ENCODE measurements at places on chromosomes 5 and 9. TPM values are rescaled to one million over a fixed set of nuclear protein-coding genes. Genes with fewer than 3 reads are reported as not detected.
A peak's percentile ranks its signal among the peaks of the same experiment; 100 is the strongest.

- no peaks in the 10 kb centered on the region for H3K27me3 ChIP-seq
- no peaks in the 10 kb centered on the region for H3K4me1 ChIP-seq
- H3K36me3 ChIP-seq: no peaks in the 10 kb centered on the region
Measured at GRCh38 chr5:10099548-10099947, 150.1 kb downstream of the ATPSCKMT start.

GRCh38 chr5:10406651-10407050 lies 35.0 kb upstream of the ROPN1L start:
- H3K36me3 ChIP-seq: peaks cover 67% of the 10 kb centered on the region
- H3K27me3 ChIP-seq: no peaks in the 10 kb centered on the region
- H3K4me1 ChIP-seq: no peaks in the 10 kb centered on the region
- no peak overlapping the region for H3K4me3 ChIP-seq

- H3K4me3 ChIP-seq: no peak overlapping the region
- no peaks in the 10 kb centered on the region for H3K36me3 ChIP-seq
- H3K27ac ChIP-seq: peak overlapping the region; percentile 55
- no peak for DNase-seq
Measured at GRCh38 chr9:78115073-78115472, 83.5 kb upstream of the GNAQ start.

DNA sequence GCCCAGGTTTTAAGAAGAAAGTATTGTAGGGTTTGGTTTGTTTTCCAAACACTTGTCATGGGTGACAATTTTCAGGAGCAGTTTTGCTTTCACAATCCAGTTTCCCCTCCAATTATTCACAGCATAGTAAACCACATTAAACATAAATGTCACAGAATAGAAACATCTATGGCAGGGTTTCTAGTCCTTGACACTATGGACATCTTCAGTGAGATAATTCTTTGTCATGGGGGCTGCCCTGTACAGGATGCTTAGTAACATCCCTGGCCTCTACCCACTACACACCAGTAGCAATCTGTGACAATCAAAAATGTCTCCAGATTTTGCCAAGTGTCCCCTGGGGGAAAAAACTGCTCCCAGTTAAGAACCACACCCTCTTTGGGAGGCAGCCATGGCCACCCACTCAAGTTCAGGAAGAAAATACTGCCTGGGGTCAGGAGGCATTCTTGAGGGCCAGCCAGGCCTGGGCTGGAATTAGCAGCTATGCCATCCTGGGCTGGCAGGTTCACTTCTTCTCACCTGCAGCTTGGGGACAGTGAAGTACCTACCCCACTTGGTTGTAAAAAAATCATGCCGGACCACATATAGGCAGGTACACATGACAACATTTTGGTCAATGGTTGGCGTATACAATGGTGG lies 116.3 kb downstream of the HSD17B3 start:
- H3K4me1 ChIP-seq: peaks cover 40% of the 10 kb centered on the region
- peak; percentile 86 for DNase-seq
- no peaks in the 10 kb centered on the region for H3K27me3 ChIP-seq
- peak overlapping the region; percentile 80 for H3K27ac ChIP-seq
- no peak overlapping the region for H3K4me3 ChIP-seq

- H3K4me1 ChIP-seq: peaks cover 24% of the 10 kb centered on the region
- H3K27me3 ChIP-seq: no peaks in the 10 kb centered on the region
- no peak overlapping the region for H3K4me3 ChIP-seq
Measured at GRCh38 chr5:54254482-54255198, 55.7 kb downstream of the ARL15 start.

GRCh38 chr5:1772634-1773033 lies 27.0 kb downstream of the MRPL36 start:
- no peak overlapping the region for H3K4me3 ChIP-seq
- H3K4me1 ChIP-seq: no peaks in the 10 kb centered on the region
- no peak overlapping the region for H3K27ac ChIP-seq
- no peaks in the 10 kb centered on the region for H3K36me3 ChIP-seq
- no peaks in the 10 kb centered on the region for H3K27me3 ChIP-seq

DNA sequence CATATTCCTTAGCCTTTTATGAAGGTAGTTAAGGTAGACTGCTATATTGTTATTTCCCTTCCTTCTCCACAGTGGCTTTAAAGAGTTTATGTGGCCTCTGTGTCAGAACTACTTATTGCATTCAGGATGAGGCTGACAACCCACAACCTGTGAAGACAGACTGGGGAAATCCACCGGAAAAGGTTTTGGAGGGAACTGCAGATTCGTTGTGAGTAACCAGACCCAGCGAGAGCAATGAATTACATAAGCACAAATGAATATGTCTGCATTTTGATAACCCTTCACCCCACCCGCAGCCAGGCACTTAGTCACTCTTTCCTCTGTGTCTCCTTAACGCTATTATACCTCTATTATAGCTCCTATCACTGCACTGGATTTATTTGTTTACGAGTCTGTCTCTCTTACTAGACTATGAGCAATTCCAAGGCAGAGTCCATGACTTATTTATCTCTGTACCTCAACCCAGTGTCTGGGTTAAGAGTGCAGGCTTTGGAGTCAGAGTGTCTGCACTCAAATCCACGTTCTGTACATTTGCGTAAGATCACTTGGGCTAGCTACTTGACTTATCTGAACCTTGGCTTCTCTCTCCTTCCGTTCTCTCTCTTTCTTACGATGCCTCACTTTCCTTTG lies 19.2 kb downstream of the KCTD16 start:
- no peaks in the 10 kb centered on the region for H3K27me3 ChIP-seq
- DNase-seq: no peak
- H3K4me1 ChIP-seq: no peaks in the 10 kb centered on the region

GRCh38 chr5:74105126-74105780 lies 479.3 kb downstream of the ARHGEF28 start:
- H3K27me3 ChIP-seq: no peaks in the 10 kb centered on the region
- H3K36me3 ChIP-seq: no peaks in the 10 kb centered on the region
- DNase-seq: peak; percentile 26

DNA sequence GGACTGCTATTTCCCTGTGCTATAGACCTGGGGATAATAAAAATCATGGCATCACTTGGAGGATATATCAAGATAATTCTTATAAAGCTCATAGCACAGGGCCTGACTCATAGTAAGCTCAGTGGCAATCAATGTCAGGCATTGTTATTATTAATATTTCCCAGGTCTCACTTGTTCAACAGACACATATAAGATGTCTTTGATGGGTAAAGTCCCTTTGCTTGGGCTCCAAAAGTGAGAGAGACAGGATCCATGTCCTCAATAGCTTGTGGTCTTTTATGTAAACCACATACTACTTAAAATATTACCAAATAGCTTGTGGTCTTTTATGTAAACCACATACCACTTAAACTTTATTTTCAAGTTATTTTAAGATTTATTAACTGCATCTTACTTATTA lies 11.2 kb downstream of the SH3RF2 start:
- no peak for DNase-seq
- no peaks in the 10 kb centered on the region for H3K36me3 ChIP-seq
- no peaks in the 10 kb centered on the region for H3K27me3 ChIP-seq

GRCh38 chr5:16690243-16690852 lies 73.6 kb upstream of the RETREG1 start:
- H3K36me3 ChIP-seq: peaks cover 25% of the 10 kb centered on the region
- H3K4me3 ChIP-seq: no peak overlapping the region
- H3K27ac ChIP-seq: no peak overlapping the region
- no peaks in the 10 kb centered on the region for H3K4me1 ChIP-seq
- no peak for DNase-seq

GRCh38 chr5:62341783-62342475 lies 35.9 kb downstream of the KIF2A start:
- no peaks in the 10 kb centered on the region for H3K4me1 ChIP-seq
- H3K27ac ChIP-seq: no peak overlapping the region
- H3K4me3 ChIP-seq: no peak overlapping the region
- H3K27me3 ChIP-seq: no peaks in the 10 kb centered on the region
- no peak for DNase-seq

GRCh38 chr5:120614531-120615180 lies 150.6 kb downstream of the PRR16 start:
- H3K27me3 ChIP-seq: no peaks in the 10 kb centered on the region
- H3K36me3 ChIP-seq: no peaks in the 10 kb centered on the region
- no peak overlapping the region for H3K4me3 ChIP-seq
- H3K4me1 ChIP-seq: no peaks in the 10 kb centered on the region
- H3K27ac ChIP-seq: no peak overlapping the region
- no peak for DNase-seq

DNA sequence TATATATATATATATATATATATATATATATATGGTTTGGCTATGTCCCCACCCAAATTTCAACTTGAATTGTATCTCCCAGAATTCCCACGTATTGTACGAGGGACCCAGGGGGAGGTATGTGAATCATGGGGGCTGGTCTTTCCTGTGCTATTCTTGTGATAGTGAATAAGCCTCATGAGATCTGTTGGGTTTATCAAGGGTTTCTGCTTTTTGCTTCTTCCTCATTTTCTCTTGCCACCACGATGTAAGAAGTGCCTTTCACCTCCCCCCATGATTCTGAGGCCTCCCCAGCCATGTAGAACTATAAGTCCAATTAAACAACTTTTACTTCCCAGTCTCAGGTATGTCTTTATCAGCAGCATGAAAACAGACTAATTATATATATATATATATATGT lies 52.3 kb upstream of the ADAMTS2 start:
- no peak overlapping the region for H3K27ac ChIP-seq
- no peaks in the 10 kb centered on the region for H3K36me3 ChIP-seq
- no peak for DNase-seq
- no peak overlapping the region for H3K4me3 ChIP-seq
- no peaks in the 10 kb centered on the region for H3K4me1 ChIP-seq
- no peaks in the 10 kb centered on the region for H3K27me3 ChIP-seq

- H3K4me3 ChIP-seq: no peak overlapping the region
- no peak overlapping the region for H3K27ac ChIP-seq
- DNase-seq: peak; percentile 92
- H3K36me3 ChIP-seq: no peaks in the 10 kb centered on the region
- peaks cover 10% of the 10 kb centered on the region for H3K4me1 ChIP-seq
- no peaks in the 10 kb centered on the region for H3K27me3 ChIP-seq
Measured at GRCh38 chr5:173283318-173284288, 44.6 kb downstream of the STC2 start.

GRCh38 chr9:108786901-108787689 lies 68.7 kb downstream of the ACTL7B start:
- H3K4me1 ChIP-seq: no peaks in the 10 kb centered on the region
- DNase-seq: peak; percentile 34
- H3K27me3 ChIP-seq: no peaks in the 10 kb centered on the region

GRCh38 chr9:128203707-128204551 lies 750 bp downstream of the DNM1 start:
- no peak overlapping the region for H3K27ac ChIP-seq
- H3K27me3 ChIP-seq: peaks cover 7% of the 10 kb centered on the region
- H3K36me3 ChIP-seq: no peaks in the 10 kb centered on the region
- H3K4me1 ChIP-seq: no peaks in the 10 kb centered on the region

DNA sequence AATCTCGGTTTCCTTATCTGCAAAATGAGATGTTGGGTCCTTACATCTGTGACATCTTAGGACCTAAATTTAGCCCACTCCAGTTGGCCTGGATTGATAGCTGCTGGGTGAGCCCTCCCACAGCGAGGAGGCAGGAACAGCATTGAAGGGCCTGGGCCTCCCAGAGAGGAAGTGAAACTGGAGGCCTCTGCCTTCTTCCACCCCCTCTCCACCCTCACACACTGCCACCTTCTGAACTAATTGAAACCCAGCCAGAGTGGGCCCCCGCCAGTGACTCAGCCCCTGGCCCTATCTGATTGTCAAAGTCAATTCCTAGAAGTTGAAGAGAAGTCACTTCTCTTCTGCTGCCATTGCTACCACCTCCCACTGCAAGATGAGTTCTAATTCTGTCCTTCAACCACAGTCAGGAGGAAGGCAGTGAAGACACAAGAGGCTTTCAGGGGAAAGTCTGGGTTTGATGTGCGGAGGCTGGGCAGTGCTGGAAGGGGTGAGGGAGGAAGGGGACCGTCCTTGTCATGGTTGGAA lies 55.2 kb upstream of the NEK6 start:
- no peaks in the 10 kb centered on the region for H3K27me3 ChIP-seq
- no peaks in the 10 kb centered on the region for H3K36me3 ChIP-seq
- no peak overlapping the region for H3K4me3 ChIP-seq

GRCh38 chr5:117487556-117487955 lies 912.9 kb upstream of the SEMA6A start:
- no peaks in the 10 kb centered on the region for H3K27me3 ChIP-seq
- no peak overlapping the region for H3K4me3 ChIP-seq
- no peak overlapping the region for H3K27ac ChIP-seq
- no peaks in the 10 kb centered on the region for H3K4me1 ChIP-seq

GRCh38 chr5:150137168-150137957 lies 18.3 kb downstream of the PDGFRB start:
- no peaks in the 10 kb centered on the region for H3K27me3 ChIP-seq
- DNase-seq: no peak
- peaks cover 61% of the 10 kb centered on the region for H3K4me1 ChIP-seq
- peak overlapping the region; percentile 71 for H3K27ac ChIP-seq

DNA sequence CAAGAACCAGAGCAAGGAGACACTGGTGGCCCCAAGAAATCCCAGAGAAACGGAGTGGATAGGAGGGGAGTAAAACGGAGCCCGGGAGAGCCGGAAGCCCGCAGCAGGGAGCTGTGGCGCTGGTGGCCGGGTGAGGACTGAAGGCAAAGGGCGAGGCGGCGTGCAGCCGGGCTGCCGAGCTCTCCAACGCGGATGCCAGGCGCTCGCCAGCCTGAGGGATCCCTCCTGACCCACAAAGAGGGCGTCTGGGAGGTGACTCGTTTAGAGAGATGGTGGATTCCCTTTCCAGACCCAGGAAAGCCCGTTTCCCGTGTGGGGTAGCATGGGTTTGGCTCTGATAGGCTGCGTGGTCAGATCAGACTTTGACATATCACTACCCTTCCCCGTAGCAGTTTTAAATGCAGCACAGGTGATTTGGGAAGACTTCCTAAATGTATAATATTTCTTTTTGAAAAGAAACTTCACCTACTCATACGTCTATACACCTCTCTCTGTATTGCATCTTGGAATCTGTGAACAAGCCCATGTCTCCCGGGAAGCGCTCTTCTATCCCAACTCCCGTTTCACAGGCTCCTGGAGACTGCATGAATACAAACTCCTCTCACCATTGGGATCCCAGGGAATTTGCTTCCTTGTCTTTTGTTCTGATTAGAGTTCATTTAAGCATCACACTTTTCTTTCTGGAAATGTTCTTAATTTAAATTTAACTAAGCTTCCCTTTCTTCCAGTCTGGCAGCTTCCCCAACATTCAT lies 158.1 kb downstream of the C9orf152 start:
- H3K4me3 ChIP-seq: peak overlapping the region; percentile 3
- no peaks in the 10 kb centered on the region for H3K27me3 ChIP-seq
- H3K4me1 ChIP-seq: no peaks in the 10 kb centered on the region
- no peaks in the 10 kb centered on the region for H3K36me3 ChIP-seq
- DNase-seq: peak; percentile 51

DNA sequence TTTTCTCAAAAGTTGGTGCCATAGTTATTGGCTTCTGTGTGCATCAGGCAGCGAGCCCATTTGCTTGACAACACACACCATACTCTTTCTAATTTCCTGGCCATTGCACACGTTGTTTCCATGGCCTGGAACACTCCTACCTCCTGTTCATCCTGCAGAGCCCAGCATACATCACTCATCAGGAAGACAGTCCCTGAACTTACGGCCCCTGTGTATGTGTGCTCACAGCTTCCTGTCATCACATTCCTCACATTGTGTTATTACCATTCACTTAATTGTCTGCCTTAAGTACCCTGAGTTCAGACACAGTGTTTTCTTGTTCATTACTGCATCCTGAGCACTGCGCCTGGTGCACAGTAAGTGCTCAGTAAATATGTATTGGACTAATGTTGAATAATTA lies 355.9 kb downstream of the PRELID2 start:
- H3K27ac ChIP-seq: no peak overlapping the region
- no peak for DNase-seq
- H3K4me1 ChIP-seq: no peaks in the 10 kb centered on the region

Gene WNT8A
- not detected for total RNA-seq

Gene SH3GLB2
- 139 TPM for total RNA-seq

Gene ARSI
- total RNA-seq: 0.67 TPM

Gene GZMA
- total RNA-seq: not detected

Gene LCN15
- not detected for total RNA-seq

Gene PCDHAC2
- total RNA-seq: 2.0 TPM

Gene CLIC3
- 296 TPM for total RNA-seq

Measured in thyroid gland (tissue), 4 donors.